ENCODE measurements at places on chromosomes 4 and X. TPM values are rescaled to one million over a fixed set of nuclear protein-coding genes. Genes with fewer than 3 reads are reported as not detected.
A peak's percentile ranks its signal among the peaks of the same experiment; 100 is the strongest.

DNA sequence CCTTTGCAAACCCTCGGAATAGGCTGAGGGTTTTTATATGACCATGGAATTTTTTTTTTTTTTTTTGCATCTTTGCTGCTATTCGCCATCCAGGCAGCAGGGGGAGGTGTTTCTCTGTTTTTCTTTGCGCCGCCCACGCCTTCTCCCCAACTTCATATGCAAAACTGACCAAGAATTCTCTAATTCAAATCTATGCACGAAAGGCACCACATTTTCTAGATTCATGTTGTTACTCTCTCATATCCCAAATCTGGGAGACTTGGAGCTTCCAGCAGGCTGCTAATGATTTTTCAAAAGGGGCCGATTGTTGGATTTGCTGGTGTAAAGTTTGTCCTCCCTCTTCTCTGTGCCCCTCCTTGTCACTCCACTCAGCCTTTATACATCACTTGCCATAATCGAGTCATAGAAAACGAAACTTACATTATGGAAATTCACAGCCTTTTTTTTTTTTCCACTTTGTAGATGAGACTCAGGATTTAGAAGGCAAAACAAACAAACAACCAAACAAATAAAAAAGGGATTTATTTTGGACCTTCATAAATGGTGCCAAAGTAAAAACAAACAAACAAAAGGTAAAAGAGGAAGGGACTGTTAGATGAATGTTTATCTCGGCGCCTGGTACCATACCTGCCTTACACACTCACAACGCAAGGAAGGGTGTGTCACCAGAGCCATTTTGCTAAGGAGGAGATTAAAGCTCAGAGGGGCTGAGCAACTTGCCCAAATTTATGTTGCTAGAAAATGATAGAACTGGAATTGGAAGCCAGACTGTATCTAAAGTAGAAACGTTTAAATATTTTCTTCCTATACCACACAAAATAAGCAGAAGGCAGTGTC, 29.3 kb upstream of the BOD1L1 start:
- peak; percentile 51 for DNase-seq

GRCh38 chrX:101462892-101463291, 22.4 kb upstream of the ARMCX4 start:
- DNase-seq: no peak

- DNase-seq: no peak
These were observed 49.9 kb upstream of the GIMD1 start for GRCh38 chr4:106418444-106418843.

The CT55 gene
- total RNA-seq: not detected

- no peak for DNase-seq
These were observed 28.1 kb downstream of the DGKK start for GRCh38 chrX:50442426-50443116.

The SH3BGRL gene
- total RNA-seq: 76.8 TPM

The SYN1 gene
- 1.00 TPM for total RNA-seq

The LRIT3 gene
- total RNA-seq: not detected

DNA sequence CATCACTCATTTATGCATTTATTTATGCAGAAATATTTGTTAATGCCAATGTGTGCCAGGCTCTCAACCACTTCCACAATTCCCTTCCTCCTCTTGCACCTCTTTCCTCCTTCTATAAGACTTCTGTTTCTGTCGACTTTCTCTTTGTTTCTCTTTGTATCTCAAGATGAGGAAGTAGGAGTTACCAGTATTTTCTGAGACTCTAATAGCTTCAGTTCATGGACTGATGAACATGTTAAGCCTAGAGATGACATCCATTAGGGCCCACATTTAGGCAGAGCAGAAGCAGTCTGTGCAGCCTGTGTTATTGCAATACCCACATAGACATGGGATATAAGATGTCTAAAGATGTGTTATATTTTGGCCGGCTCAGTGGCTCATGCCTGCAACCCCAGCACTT, 241.8 kb upstream of the SMIM31 start:
- no peak for DNase-seq

GRCh38 chrX:114581528-114582263, 2.2 kb upstream of the HTR2C start:
- no peak for DNase-seq

- no peak for DNase-seq
These were observed 55.8 kb downstream of the XAGE2 start for GRCh38 chrX:52424656-52425055.

GRCh38 chr4:107988763-107989035, 990 bp upstream of the HADH start:
- no peak for DNase-seq

DNA sequence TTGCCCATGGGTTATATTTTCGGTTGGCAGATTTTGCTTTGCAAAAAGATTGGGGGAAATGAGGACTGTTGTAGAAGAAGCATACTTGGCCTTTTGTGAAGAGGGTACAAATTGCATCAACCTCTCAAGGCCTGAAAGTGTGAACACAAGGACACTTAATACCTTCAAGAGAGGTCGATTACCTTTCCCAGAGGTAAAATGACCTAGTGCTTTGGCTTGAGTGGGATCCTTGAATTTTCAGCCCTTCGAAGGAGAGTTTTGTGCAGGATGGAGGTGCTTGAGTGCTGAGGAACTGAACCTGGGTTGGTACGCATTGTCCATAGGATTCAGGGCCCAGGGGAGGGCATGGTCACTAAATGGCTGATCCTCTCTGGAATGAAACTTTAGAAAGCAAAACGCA, 27.6 kb upstream of the NKAP start:
- DNase-seq: no peak

GRCh38 chr4:139676913-139677585, 11.4 kb downstream of the MGST2 start:
- DNase-seq: no peak

The CPE gene
- not detected for total RNA-seq

GRCh38 chr4:10164877-10165283, 48.3 kb upstream of the WDR1 start:
- no peak for DNase-seq

The LRRC66 gene
- 0.25 TPM for total RNA-seq

- DNase-seq: no peak
These were observed 8.7 kb upstream of the TIMM8A start for GRCh38 chrX:101357166-101357795.

The BBS12 gene
- 2.7 TPM for total RNA-seq

The BANK1 gene
- 0.72 TPM for total RNA-seq

- no peak for DNase-seq
These were observed 20.8 kb upstream of the ACSL1 start for GRCh38 chr4:184846531-184846930.

DNA sequence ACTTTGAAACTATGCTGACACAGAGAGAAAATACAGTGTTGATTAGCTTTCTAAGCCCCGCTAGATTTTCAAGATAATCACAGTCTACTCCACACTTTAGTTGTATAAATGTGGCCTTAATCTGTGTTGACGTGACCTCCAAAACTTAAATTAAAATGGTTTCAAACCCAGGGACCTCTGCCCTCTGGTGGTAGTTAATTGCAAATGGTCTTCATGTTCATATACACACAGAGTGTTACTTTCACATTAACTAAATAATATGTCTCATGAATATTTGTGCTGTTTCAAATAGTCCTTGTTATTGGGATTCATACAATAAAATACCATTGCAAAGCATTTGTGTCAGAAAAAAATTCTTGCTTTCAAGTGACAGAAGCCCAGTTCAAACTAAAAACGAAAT, 64.3 kb downstream of the TASL start:
- no peak for DNase-seq

DNA sequence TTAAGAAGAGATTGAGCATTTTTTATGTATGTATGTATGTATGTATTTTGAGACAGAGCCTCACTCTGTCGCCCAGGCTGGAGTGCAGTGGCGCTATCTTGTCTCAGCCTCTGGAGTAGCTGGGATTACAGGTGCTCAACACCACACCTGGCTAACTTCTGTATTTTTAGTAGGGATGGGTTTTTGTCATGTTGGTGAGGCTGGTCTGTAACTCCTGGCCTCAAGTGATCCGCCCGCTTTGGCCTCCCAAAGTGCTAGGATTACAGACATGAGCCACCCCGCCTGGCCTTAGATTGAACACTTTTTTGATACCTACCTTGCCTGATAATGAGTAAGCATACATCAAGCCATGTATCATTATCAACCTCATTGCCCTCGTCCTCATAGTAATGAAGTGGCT, 2.7 kb downstream of the N4BP2 start:
- no peak for DNase-seq

DNA sequence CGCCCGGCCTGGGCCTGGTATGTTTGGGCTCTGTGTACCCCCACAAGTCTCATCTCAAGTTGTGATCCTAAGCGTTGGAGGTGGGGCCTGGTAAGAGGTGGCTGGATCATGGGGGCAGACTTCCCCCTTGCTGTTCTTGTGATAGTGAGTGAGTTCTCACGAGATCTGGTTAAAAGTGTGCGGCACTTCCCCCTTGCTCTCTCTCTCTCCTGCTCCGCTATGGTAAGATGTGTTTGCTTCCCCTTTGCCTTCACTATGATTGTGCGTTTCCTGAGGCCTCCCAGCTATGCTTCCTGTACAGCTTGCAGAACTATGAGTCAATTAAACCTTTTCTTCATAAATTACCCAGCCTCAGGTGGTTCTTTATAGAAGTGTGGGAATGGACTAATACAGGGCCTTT, 53.0 kb downstream of the CHST7 start:
- no peak for DNase-seq

DNA sequence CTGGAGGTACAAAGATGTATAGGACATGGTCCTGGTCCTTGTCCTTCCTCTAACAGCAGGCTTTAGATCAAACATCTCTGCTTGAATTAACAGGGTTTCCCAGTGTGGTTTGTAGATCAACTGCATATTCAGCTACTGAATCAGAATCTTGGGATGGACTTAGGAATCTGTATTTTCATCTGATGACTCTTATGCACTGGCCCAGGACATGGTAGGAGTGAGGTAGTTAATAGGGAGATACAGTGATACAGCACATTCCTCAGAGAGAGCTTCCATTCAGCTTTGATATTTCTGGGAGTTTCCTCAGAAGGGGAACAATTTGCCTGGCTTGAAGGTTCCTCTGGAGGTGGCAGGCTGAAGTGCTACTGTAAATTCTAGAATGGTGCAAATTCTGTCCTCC, 203.1 kb downstream of the LARP7 start:
- DNase-seq: no peak

The PHOX2B gene
- not detected for total RNA-seq

The VMA21 gene
- 43.7 TPM for total RNA-seq

DNA sequence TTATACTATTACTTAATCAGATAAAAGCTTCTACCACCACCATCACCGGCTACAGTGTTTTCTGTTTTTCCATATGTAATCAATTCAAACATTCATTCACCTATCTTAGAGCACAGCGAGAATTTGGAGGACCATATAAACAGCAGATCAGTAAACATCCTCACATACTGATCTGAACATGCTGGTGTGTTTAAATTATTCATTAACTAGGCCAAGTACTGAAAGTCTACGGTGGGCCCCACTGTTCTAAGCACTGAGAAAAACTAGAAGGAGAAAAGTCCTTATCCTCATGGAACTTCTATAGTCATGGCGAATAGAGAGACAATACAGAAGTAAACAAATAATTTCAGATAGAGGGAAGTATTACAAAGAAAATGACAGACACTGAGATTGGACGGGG, 176.6 kb downstream of the NR3C2 start:
- DNase-seq: no peak

The TMPRSS11A gene
- total RNA-seq: not detected

All from activated naive CD8-positive, alpha-beta T cell treated with anti-CD3 and anti-CD28 coated beads, Interleukin-2, amount 10 ng/mL, durations not matched to agents 7 days and 5 days (primary cell).